NCI-H1092 treated with DMSO at 0.1 percent for 48 hours (cell line): ENCODE measurements at places on chromosomes 12 and 14.

DNA sequence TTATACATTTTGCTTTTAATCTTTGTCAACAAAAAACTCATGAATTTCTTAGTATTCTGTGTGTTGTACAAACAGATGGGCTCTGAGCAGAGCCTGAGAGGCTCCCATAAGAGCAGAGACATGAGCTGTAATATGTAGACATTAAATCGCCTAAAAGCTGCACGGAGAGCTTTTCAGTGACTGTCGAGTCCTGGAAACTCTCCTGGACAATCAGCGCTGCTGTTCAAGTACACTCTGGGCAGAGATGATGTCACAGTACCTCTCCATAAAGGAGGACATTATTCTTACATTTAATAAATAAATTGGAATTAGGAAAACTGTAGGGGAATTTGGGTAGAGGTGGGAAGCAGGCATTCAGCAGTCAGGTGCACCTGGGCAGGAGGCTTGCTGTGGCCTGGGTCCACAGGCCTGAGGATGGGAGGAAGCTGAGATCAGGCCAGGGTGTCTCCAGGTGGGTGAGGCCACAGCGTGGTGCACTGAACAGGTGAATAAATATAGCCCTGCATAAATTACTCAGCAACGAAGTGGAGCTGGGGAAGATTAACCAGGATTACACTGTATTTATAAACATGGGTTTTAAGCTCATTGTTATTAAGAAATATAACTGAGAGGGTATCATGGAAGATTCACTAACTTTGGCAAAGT is 13.3 kb upstream of the TCL1A start:
- DNase-seq, result peak; percentile 5

DNA sequence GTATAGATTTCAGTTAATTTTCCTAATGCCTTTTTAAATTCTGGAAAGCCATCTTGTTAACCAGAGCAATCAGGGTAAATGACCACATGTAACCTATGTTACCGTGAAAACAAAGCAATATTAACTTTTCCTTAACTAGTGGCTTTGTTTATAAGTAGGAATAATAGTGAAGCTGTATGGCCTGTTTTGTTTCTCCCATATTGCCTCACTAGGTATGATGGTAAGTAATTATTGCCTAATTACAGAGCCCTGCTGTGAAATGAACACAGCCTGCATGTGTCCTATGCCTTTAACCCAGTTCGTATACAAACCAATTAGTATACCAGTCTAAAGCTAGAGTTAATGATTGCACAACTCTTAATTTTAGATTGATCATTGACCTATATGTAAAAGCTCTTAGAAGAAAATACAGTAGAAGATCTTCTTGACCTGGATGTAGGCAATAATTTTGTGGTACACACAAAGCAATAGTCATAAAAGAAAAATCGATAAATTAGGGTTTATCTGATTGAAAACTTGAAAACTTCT is 249.9 kb downstream of the CCDC91 start:
- DNase-seq, result no peak

- no peak for DNase-seq
These were observed 65.0 kb upstream of the SINHCAF start for GRCh38 chr12:31390991-31391390.

- no peak for DNase-seq
These were observed 21.5 kb upstream of the YARS2 start for GRCh38 chr12:32777159-32777558.

- no peak for DNase-seq
These were observed 307.6 kb upstream of the GARIN2 start for GRCh38 chr14:66881596-66881995.

GRCh38 chr14:20976291-20976690 is 13.5 kb upstream of the METTL17 start:
- no peak for DNase-seq

- no peak for DNase-seq
These were observed 79.6 kb upstream of the STK38L start for GRCh38 chr12:27164330-27165040.

DNA sequence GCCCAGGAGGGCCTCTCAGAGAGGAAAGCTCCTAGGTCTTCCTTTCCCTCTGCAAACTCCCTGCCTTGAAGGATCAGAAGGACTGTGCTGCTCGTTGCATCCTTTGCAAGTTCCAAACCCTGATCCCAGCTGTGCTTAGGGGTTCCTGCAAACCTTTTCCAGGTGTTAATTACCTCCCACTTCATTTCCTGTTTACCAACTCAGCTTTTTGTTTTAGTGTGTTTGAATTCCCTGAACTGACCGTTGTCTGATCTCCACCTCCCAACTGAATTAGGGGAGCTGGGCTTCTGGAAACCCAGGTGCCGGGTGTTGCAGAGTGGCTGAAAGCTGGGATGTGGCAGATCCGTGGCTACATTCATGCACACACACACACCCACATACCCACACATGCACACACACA is 20.6 kb upstream of the BDKRB1 start:
- no peak for DNase-seq

DNA sequence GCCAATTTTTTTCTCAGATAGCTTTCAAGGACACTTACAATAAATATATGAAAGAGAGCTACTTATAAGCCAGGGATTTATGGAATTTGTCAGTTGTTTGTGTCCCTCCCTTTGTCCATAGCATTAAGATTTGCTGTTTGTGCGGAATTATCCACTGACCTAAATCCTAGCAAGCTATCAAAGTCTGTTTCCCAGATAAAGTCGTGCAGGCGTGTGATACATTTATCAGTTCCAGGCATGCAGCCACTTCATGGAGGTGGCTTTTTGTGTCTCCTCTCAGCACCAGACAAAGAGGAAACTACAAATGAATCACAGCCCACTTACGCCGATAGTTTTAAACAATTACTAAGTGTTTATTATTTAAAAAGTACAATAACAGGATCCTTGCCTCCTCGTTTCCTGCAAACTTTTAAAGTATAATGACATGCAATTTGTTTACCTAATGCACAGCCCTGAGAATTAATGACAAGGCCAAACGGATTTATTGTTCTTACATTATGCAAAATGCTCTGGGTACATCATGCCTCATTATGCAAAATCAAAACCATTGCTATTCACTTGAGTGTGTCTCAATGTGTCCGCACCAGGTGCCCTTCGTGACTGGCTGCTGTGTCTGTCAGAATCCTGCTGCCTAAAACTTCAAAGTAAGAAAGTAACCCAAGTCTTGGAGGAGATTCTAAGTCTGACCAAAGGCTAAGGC is 423.2 kb downstream of the GLT1D1 start:
- no peak for DNase-seq

DNA sequence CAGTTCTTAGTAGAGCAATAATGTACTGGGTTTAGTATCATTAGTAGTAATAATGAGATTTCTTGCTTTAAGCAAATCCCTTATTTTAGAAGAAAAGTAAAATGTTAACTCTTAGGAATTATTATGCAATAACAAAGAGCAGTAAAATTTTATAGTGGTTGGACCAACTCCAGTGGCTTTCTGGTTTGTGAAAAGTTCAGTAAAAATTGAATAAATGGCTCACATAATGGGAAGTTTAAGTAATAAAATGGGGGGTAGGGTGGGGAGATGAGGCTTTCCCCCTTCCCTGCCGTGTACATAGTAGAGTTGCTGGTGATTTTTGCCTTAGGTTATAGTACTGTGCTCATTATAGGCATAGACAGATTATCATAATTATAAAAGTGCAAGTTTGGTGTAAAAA is 250.5 kb upstream of the ATP2B1 start:
- DNase-seq, result no peak

DNA sequence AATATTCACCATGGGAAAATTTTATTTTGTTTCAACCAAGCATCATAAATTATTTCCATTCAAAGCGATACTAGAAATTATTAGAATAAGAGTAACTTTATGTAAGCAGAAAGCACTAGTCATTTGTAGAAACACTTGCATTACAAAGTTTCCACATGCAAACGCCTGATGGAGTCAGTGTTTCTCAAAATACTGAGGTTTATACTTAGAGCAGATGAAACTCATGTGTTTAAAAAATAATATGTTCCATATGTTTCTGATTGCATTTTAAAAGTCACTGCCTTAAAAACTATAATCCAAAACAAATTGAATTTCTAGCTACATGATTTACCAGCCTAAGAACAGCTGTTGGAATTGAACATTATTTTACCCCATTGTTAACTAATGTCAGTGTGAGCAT is 1246.4 kb downstream of the SLC16A7 start:
- DNase-seq, result no peak

GRCh38 chr12:115129727-115130126 is 445.8 kb upstream of the TBX3 start:
- no peak for DNase-seq

DNA sequence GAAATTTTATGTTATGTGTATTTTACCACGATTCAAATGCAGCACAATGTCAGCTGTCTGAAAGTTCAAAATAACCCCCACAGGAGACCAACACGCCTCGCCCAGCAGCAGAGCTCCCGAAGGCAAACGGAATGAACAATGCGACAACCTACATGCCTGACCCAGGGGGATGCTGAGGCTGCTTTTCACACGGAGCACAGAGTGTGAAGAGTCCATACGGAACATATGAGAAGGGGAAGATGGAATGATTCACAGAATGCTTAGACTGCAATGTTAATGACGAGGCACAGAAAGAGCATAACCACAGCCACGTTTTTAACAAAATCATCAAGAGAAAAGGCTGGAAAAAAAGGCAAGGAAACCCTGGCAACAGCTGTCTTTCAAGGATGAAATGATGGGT is 22.6 kb downstream of the ZFYVE21 start:
- no peak for DNase-seq

DNA sequence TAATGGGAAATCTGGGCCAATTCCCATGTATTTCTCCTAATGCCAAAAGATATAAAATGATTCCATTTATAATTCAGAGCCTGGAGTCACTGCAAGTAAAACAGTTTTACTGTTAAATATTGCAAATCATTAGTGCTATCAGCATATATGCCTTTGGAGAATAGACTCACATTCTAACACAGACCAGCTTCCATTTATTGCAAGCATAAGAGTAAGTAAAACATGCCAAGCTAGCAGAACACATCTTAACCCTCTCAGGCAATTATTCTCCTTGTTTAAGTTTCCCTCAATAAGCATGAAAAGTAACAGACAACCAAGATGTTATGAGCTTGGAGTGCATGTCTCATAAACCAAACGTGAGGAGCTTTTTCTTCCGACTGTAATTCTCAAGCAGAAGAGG is 173.9 kb upstream of the GRIP1 start:
- no peak for DNase-seq

DNA sequence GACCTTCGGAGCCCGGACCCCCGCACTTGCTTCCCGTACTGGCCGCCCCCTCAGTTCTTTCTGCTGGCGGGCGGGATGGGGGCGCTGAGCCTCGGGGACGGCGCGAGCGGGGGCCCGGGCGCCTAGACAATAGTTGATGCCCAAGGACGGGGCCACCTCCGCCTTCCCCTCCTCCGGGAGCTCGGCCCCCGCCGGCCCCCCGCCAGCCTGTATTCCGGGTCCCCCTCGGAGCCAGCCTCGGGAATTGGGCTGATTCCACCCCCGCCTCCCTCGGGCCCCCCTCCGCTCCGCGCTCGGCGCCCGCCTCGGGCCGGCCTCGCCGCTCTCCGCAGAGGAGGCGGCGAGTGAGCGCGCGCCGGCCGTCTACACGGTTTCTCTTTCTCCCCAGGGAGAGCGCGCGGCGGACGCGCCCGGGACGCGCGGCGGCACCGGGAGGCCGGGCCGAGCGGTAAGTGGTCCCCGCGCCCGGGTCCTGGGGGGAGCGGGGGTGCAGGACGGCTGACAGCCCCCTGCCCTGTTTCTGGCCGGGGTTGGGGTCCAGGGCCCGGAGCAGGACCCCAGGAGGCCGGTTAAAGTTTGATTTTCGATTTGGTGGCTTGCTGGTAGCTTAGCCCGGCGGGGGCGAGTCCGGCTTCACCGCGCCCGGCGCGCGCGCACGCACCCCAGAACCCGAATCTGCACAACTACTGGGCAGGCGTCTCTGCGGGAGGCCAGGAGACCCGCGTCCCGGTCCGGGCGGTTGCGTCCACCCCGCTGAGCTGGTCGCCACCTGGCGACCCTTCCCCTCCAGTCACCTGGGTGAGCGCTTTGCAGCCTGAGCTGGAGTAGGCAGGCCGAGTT is 413.7 kb downstream of the PCNX1 start:
- peak; percentile 38 for DNase-seq

GRCh38 chr12:16531621-16532020 is 74.3 kb downstream of the LMO3 start:
- peak; percentile 97 for DNase-seq

- DNase-seq, result no peak
These were observed 68.3 kb downstream of the DERA start for GRCh38 chr12:15979096-15980092.

- DNase-seq, result no peak
These were observed 41.3 kb downstream of the RAB3IP start for GRCh38 chr12:69779928-69780327.

GRCh38 chr14:101120641-101121507 is 217.4 kb upstream of the RTL1 start:
- peak; percentile 49 for DNase-seq

DNA sequence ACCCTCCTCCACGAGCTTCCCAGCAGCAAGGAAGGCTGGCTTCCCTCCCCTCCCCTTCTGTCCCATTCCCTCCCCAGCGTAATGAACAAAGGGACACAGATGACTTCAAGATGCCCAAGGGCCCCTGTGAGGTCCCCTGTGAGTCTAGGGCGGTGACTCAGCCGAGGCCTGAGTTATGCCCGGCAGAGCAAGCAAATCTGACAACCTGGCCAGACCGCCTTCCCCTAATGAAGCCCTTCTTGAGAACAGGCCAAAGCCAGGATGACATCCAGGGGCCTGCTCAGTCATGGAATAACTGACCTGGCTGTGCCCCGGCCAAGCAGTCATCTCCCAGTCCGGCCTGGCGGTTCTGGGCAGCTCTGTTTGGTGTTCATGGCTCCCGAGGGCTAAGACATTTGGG is 89.2 kb downstream of the DICER1 start:
- DNase-seq, result no peak

DNA sequence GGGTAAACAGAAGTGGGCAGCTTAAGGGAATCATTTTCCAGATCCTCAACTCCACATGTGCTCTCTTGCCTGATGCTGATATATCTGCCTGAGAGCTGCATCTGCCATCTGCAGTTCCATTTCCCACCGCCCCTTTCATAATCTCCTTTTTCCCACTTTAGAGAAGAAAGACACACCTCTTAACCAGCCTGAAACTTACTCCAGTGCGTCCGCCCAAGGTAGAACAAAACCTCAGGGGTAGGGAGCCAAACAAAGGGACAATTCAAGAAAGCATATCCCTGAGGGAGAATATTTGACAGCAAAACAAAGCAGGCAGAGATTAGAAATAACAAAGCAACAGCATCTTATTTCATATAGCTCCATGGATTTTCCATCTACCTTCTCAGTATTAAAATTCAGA is 4.3 kb downstream of the MDM1 start:
- no peak for DNase-seq

DNA sequence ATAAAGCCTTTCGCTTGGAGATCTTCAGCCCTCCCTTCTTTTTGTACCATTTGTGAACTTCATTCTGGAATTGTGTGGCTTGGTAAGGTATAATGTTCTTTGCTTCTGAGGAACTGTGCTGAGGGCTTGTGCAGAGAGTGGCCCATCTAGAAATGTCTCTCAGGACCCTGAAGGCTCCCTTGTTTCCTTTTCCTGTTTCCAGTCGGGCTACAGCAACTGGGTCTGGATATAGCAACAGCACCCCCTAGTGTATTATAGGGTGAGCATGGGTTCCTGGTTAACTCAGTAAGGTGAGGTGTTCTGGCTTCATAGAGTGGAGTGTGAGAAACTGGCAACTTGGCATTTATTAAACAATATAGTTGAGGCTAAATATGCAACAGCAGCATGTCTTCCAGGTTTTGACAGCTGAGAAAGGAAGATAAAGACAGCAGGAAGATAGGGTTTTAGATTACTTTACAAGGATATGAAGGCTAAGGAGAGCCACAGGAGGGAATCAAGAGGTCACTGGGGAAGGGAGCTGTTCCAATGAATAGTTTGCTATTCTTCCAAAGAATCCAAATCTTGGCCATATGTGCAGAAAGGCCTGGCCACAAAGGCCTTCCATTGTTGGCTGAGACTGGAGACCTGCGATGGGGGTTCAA is 49.1 kb upstream of the RNU6-8 start:
- peak; percentile 89 for DNase-seq
